GM23338 (cell line): ENCODE measurements at places on chromosomes 4 and X.

GRCh38 chr4:5710065-5710960 lies 688 bp upstream of the EVC start:
- peaks cover 8% of the 10 kb centered on the region; the same call in 1 of the 2 replicates for H3K4me1 ChIP-seq
- peak overlapping the region; percentile 77 for H3K4me3 ChIP-seq
- DNase-seq = peak; percentile 59
- H3K27ac ChIP-seq = no peak overlapping the region

- no peaks in the 10 kb centered on the region for H3K27me3 ChIP-seq
- no peaks in the 10 kb centered on the region for H3K36me3 ChIP-seq
- peaks cover 16% of the 10 kb centered on the region for H3K4me1 ChIP-seq
Measured at GRCh38 chrX:107565015-107565414, 63.3 kb upstream of the PRPS1 start.

- no peak for DNase-seq
- H3K27ac ChIP-seq = no peak overlapping the region
- no peak overlapping the region for H3K4me3 ChIP-seq
- H3K4me1 ChIP-seq = no peaks in the 10 kb centered on the region
- H3K36me3 ChIP-seq = no peaks in the 10 kb centered on the region
- H3K27me3 ChIP-seq = no peaks in the 10 kb centered on the region
Measured at GRCh38 chrX:128929271-128930057, 593.8 kb downstream of the SMARCA1 start.

DNA sequence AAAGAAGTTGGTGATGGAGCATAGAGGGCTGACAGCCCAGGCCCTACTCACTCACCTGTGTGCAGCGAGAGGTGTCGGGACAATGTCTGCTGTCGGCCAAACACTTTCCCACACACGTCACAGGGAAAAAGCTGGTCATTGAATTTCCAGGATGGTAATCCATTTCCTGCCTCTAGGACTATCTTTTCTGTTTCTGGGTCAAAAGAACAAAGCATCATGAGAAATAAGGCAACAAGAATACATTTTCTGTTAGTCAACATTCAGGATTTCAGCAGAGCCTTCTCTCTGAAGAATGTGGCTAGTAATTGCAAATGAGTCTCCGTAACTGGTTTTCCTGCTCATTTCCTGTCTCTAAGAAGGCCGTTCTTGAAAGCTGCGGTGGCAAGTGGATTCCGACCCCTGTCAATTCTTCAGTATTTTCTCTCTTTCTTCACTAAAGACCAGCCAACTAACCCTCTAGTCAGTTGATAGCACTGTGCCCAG lies 99.4 kb downstream of the C4orf51 start:
- no peaks in the 10 kb centered on the region for H3K36me3 ChIP-seq
- H3K4me3 ChIP-seq = no peak overlapping the region
- DNase-seq = peak; percentile 61
- no peaks in the 10 kb centered on the region for H3K27me3 ChIP-seq
- H3K4me1 ChIP-seq = peaks cover 4% of the 10 kb centered on the region
- peak overlapping the region; percentile 92 for H3K27ac ChIP-seq

DNA sequence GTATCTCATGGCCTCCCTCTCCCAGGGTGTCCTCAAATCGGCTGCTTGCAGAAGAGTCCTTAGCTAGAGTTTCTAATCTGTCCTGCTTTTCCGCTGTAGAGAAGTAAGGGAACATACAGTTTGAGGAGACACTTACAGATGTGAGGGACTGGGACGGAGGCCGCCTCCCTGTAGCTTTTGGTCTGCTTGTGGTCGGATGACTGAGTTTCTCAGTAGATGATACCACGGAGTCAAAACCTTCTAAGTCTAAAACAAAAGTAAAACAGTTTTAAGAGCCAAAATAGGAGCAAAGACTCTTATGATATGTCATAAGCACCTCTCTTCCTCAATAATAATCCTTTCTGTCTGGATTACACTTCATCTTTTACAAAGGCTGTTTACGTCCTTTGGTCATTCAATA lies 34.5 kb upstream of the MAP3K15 start:
- no peaks in the 10 kb centered on the region for H3K27me3 ChIP-seq
- no peak for DNase-seq
- no peaks in the 10 kb centered on the region for H3K36me3 ChIP-seq
- no peaks in the 10 kb centered on the region for H3K4me1 ChIP-seq

DNA sequence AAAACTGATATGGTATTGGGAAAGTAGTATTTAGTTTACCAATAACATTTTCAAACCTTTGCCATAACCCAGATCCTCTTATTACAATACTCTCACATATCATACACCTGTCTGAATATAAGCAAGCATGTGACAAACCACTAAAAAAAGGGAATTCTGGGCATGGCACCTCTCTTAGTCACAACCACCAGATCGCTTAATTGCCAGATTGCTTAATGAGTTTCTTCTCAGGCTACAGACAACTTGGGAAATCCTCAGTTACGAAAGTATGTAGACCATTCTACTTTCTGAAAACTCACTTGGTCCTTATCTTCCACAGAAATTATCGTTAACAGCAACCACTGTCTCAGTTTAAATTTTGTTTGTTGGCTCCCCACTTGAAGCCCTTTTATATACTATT lies 2.1 kb downstream of the NAF1 start:
- no peak for DNase-seq
- H3K27ac ChIP-seq = no peak overlapping the region
- peak overlapping the region; percentile 77 for H3K4me3 ChIP-seq

GRCh38 chr4:75040703-75041102 lies 107.8 kb downstream of the PARM1 start:
- no peak overlapping the region for H3K4me3 ChIP-seq
- H3K36me3 ChIP-seq = no peaks in the 10 kb centered on the region
- H3K27ac ChIP-seq = no peak overlapping the region
- no peaks in the 10 kb centered on the region for H3K4me1 ChIP-seq

DNA sequence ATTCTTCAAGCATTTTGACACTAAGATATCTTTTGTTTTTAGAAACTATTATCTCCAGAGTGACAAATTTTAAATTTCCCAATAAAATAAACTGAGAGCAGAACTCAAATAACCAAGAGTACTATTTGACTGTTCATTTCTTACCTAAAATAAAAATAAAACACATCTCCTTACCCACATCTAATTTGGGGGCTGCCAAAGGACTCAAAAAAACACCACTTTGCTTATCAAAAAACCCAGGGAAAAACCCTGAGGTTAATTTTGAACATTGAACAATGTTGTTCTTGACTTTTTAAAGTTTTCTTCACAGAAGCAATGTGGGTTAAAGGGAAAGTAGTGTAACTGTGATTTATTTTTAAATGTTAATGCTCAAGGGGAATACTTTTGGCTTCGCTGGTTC lies 243.0 kb upstream of the HHIP start:
- DNase-seq = no peak
- no peak overlapping the region for H3K27ac ChIP-seq
- H3K36me3 ChIP-seq = no peaks in the 10 kb centered on the region
- H3K27me3 ChIP-seq = no peaks in the 10 kb centered on the region

DNA sequence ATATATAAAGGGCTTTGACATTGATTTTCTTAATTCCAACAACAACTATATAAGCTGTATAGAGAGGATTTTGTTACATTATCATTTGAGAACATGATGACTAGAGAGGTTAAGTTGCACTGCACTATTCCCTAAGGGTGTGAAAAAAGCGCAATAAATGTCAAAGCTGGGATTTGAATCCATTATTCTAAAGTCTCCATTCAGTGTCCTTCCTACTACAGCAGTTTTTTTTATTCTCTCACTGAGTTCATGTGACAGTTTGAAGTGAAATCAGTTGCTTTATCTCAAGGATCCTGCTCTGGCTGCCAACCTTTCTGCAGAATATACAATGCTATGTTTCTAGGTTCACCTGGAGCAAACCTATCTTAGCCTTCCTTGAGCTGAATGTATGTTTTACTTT lies 177.5 kb downstream of the ANKRD50 start:
- no peaks in the 10 kb centered on the region for H3K36me3 ChIP-seq
- no peak overlapping the region for H3K27ac ChIP-seq
- peaks cover 6% of the 10 kb centered on the region; the same call in 1 of the 2 replicates for H3K4me1 ChIP-seq
- H3K27me3 ChIP-seq = no peaks in the 10 kb centered on the region

GRCh38 chrX:47200385-47201150 lies 6.9 kb downstream of the UBA1 start:
- peaks cover 25% of the 10 kb centered on the region for H3K36me3 ChIP-seq
- no peak for DNase-seq
- no peak overlapping the region for H3K4me3 ChIP-seq
- no peak overlapping the region; the same call in 1 of the 2 replicates for H3K27ac ChIP-seq
- H3K4me1 ChIP-seq = peaks cover 10% of the 10 kb centered on the region
- H3K27me3 ChIP-seq = no peaks in the 10 kb centered on the region

DNA sequence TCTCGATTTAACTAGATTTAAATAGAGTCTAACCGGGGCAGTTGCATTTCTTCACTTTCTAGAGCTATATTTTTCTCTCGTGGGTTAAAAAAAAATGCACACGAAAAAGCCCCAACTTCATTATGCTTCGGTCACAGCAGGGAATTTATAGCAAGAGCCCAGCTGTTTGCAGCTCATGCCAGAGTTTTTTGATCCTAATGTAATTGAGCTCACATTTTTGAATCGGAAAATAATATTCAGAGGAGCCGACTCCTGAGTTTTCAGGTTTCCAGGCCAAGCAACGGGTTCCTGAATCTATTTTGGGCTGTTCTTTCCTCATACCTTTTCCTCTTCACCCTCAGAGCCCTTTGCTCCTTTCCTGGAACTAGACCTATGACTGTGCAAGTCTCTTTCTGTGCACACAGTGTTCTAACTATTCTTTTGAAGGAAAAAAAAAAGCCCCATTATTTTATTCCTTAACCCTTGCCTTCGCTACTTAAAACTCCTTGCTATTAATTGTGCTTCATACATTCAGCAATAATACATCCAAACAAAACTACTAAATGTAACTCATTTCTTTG lies 27.5 kb upstream of the ESX1 start:
- no peak for DNase-seq
- no peak overlapping the region for H3K27ac ChIP-seq
- no peaks in the 10 kb centered on the region for H3K27me3 ChIP-seq

GRCh38 chrX:105315248-105315647 lies 94.8 kb upstream of the TEX13A start:
- H3K4me3 ChIP-seq = no peak overlapping the region
- H3K27me3 ChIP-seq = no peaks in the 10 kb centered on the region
- no peak for DNase-seq
- no peak overlapping the region for H3K27ac ChIP-seq
- H3K36me3 ChIP-seq = no peaks in the 10 kb centered on the region

DNA sequence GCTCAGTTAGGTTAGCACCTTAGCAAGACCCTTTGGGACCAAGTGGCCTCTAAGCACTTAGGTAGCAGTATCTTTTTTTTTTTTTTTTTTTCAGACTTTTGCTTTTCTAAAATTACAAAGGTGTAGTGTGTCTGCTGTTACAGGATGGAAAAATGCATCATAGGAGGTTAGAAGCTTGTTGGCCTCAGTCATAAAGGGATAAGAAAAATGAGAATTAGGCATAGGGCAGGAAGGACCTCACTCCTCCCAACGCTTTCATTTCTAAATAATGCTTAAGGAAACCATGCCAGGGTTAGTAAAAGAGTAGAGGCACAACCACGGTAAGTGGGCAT lies 148.4 kb upstream of the PLAC1 start:
- DNase-seq = no peak
- no peaks in the 10 kb centered on the region for H3K27me3 ChIP-seq

DNA sequence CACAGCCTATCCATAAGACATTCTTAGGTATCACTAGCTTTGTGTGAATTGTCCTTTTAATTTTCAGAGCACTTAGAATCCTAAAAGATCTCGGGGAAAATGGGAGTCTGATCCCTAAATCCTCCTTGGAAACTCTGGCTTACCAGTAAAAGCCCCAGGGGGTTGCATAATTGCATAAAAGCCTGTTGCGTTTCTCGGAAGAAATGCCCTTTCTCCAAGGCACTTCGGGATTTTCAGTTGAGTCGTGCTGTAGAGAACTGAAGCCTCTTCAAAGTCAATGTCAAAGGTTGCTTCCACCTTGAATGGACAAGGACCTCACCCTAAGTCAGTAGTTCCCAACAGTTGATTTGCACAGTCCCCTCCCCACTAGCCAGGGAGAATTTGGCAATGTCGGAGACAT lies 20.8 kb downstream of the FAM184B start:
- H3K4me1 ChIP-seq = no peaks in the 10 kb centered on the region
- no peak overlapping the region for H3K27ac ChIP-seq
- H3K36me3 ChIP-seq = no peaks in the 10 kb centered on the region
- no peak overlapping the region for H3K4me3 ChIP-seq

GRCh38 chrX:72021975-72022374 lies 109.7 kb downstream of the RTL5 start:
- peaks cover 11% of the 10 kb centered on the region for H3K27me3 ChIP-seq
- H3K27ac ChIP-seq = no peak overlapping the region
- no peaks in the 10 kb centered on the region; the same call in 1 of the 2 replicates for H3K4me1 ChIP-seq
- DNase-seq = peak; percentile 67

- DNase-seq = peak; percentile 89
- H3K4me1 ChIP-seq = peaks cover 64% of the 10 kb centered on the region
- peak overlapping the region; percentile 30; the same call in 1 of the 2 replicates for H3K27ac ChIP-seq
- no peaks in the 10 kb centered on the region for H3K36me3 ChIP-seq
Measured at GRCh38 chr4:57190601-57191481, 80.7 kb upstream of the IGFBP7 start.

- H3K27me3 ChIP-seq = no peaks in the 10 kb centered on the region
- H3K27ac ChIP-seq = no peak overlapping the region
- H3K4me3 ChIP-seq = no peak overlapping the region
- H3K36me3 ChIP-seq = no peaks in the 10 kb centered on the region
- no peaks in the 10 kb centered on the region for H3K4me1 ChIP-seq
Measured at GRCh38 chr4:36323816-36324419, 42.5 kb downstream of the DTHD1 start.

DNA sequence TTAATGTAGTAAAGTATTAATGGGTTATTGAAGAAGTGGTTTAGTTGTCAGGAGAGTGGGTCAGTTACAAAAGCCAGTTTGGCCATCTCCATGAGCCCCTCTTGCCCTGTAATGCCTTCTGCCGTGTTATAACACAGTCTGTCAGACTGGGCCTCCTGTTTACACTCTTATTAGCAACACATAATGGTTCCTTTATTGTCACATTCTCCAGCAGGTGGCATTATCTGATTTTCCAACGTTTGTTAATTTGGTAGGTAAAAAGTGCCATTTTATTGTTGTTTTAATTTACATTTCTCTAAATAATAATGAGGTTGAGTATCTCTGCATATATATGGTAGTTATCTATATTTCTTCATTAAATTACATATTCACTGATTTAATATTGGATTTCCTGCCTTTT lies 560.8 kb downstream of the FGF13 start:
- DNase-seq = peak; percentile 13
- no peak overlapping the region for H3K4me3 ChIP-seq
- H3K36me3 ChIP-seq = no peaks in the 10 kb centered on the region
- H3K4me1 ChIP-seq = no peaks in the 10 kb centered on the region

- H3K4me1 ChIP-seq = peaks cover 12% of the 10 kb centered on the region
- DNase-seq = no peak
- H3K27me3 ChIP-seq = no peaks in the 10 kb centered on the region
- H3K27ac ChIP-seq = no peak overlapping the region
- no peak overlapping the region for H3K4me3 ChIP-seq
Measured at GRCh38 chr4:145535202-145535601, 53.5 kb downstream of the SMAD1 start.

DNA sequence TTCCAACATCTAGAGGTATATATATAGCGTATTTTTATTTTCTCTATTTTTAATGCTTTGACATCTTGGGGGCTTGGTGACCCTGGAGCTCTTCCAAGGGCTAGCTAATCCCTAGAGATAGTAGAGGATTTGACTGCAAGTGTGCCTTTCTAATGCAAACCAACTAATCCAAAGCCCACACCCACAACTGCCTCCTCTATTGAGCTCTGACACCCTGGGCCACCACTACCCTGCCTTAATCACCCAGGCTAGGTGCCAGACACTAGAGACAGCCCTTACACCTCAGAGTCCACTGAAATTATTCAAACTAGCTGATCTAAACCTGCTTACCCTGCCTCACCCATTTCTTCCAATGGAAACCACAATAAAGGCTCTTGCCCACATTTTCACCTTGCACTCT lies 69.6 kb upstream of the ATXN3L start:
- no peaks in the 10 kb centered on the region for H3K27me3 ChIP-seq
- no peaks in the 10 kb centered on the region for H3K4me1 ChIP-seq
- DNase-seq = no peak
- H3K27ac ChIP-seq = no peak overlapping the region
